ENCODE measurements at places on chromosomes 1 and 21.

- no peak for DNase-seq
Observed at GRCh38 chr1:106292130-106292529, 764.3 kb upstream of the PRMT6 start.

DNA sequence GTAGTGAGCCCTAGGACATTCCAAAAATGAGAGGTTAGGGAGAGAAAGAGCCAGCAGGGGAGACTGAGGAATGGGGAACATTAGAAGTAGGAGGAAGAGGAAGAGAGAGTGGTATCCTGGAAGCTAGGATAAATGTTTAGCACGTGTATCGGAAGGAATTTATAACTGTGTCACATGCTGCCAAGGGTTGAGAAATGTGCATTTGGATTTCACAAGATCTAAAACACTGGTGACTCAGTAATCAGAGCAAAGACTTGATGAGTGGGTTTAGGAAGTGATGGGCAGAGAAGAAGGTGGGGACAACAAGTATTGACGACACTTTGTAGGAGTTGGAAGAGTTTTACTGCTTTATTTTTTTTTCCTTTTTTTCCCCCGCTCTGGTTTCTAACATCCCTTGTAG, 193.9 kb downstream of the FMN2 start:
- DNase-seq: no peak

- DNase-seq: no peak
Observed at GRCh38 chr1:160284220-160284781, 632 bp downstream of the PEX19 start.

- DNase-seq: no peak
Observed at GRCh38 chr1:102942324-102942723, 166.0 kb downstream of the COL11A1 start.

All from stimulated activated naive CD4-positive, alpha-beta T cell treated with Interleukin-2 at 50 U/mL for 16 hours (primary cell).